ENCODE measurements at places on chromosomes 11 and 22.

DNA sequence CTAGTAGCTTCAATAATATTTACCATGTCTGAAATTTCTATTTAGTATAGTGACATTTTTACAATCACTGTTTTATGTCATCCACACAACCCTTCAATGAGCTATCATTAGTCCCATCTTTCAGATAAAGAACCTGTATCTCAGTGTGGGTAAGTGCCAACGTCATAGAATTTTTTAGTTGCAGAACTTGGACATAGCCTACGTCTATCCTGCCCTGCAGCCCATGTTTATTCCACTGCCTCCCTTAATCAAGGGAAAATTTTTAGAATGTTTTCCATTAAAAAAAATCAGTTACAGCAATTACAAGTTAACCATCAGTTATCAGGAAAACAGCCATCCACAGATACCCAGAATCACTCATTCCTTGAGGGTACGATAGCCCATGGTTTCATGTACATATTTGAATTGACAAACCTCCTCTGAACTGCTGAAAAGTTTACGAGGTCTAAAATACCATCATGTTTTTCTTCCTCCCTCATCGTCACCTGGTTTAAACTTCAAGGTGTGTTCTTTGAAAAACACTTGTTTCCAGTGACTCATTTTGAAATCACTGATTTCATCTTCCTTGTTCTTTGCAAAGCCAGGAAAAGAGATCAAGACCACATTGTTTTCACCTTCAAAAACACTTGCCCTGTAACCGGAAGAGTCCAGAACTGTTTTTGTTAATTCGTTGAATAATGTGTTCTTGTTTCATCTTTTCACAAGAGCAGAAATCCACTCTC, 100.9 kb downstream of the FAM76B start:
- no peak for DNase-seq

- peak; percentile 13 for DNase-seq
These were observed 18.7 kb upstream of the SCGB1D1 start for GRCh38 chr11:62171261-62171723.

DNA sequence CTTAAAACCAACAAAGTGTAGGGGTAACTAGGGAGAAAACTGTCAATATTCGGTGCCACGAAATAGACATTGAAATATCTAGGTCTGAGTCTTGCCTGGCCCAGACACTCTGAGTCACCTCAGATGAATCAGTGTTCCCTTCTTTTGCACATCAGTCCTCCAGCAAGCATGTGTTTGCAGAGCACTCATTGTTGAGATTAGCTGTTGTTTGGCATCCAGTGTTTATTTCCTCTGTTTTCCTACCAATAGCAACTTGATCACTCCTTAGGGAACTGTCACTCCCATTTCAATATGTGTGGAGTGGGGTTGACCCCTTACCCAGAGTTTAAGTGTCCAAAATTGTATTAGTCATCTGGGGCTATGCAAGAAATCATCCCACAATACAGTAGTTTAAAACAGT, 4.7 kb upstream of the ASCC2 start:
- DNase-seq = peak; percentile 75

DNA sequence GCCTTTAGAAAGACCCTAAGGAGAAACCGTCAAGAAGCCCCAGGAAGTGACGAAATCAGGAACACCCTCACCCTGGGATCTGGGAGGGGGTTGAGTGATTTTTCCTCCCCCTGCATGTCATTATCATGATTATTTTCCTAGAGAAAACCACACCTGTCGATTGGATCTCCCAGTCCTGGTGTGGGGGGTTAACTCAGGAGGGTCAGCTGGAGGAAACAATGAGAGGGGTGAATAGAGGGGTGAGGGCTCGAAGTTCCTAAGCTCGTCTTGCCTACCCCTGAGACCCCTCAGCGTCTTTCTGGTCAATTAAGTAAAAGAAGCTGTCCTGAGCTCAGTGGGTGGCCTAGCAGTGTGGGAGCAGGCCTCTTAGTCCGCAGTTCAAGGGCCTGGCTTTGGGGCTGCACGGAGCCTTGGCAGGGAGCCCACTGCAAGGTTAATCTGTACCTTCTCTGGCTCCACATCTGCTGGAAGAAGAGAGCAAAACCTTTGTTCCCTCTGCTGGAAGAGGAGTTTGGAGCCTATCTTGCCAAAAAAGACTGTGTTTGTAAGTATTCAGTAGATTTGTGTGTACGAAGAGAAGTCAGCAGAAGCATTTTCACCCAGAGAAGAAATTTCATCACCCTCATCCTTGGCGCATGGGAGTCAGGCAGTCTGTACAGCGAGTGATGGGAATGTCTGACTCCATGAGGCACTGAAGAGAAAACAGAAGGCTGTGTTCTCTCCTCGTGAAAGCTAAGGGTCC, 34.2 kb upstream of the FTH1 start:
- DNase-seq = no peak

DNA sequence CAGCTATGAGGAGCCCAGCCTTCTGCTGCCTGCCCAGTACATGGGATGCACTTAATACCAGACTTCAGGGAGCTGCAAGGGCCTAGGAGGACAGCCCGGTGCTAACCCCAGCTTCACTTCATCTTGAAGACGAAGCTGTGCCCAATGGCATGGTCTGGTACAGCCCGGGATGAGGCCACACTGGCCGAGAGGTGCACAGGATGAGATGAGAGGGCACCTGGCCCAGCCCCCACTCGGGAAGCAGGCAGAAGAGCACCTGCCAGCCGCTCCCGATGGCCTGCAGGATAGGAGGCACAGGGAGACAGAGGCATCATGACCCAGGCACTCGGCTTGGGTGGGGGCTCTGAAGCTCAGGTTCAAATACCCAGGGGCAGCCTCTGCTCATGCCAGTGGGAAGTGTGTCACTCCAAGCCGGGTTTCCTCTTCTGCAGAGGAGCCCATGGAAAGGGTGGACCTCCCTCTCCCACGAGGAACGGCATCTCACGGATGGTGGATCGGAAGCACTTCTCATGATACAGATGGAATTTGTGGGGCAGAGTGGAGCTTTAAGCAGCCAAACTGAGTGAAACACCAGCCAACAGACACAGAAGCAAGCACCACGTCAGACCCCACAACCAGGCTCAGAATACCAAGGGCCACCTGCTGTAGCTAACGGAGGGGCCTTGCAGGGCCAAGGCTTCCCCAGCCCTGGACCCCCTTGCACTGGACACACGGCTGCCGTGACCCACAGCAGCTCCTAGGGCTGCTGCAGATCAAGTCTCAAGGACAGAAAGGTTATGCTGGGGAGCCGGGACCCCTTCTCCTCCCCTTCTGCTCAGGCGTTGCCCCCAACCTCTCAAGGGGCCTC, 875.2 kb downstream of the BRD1 start:
- no peak for DNase-seq

DNA sequence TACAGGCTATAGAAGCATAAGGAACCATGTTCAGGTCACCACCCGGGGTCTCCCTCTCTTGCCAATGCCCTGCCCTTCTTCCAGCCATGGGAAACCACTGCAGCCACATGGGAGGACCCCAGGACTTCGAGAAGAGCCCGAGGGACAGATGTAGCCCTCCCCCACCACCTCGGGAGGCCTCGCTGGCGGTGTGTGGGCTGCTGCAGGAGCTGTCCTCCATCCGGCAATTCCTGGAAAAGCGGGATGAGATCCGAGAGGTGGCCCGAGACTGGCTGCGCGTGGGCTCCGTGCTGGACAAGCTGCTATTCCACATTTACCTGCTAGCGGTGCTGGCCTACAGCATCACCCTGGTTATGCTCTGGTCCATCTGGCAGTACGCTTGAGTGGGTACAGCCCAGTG, 14.5 kb downstream of the HTR3A start:
- DNase-seq = no peak

GRCh38 chr11:68312117-68312779, at the start of gene LRP5:
TSS of gene LRP5 (plus strand) at chr11:68312591. CDS start at chr11:68312715, 124 bp downstream.
- DNase-seq = no peak

- DNase-seq = no peak
These were observed 1.0 kb downstream of the ZBTB16 start for GRCh38 chr11:114060392-114061047.

DNA sequence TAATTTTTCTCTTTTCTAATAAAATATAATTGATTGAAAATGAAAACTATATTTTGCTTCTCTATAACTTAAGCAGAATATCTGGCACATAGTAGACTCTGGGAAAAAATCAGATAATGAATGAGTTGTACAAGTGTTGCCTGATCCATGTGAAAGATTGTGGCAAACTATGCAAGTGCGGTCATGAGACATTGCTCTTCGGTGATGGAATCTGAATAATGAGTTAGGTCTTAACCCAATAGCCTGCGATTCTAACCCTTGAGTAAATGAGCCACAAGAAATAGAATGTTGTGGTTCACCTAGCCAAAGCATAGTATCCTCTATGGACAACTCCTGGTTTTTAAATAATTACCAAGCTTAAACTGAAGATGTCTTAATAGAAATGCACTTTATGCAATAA, 333.7 kb upstream of the LUZP2 start:
- DNase-seq = no peak

GRCh38 chr11:10049756-10050155, 244.3 kb downstream of the SBF2 start:
- DNase-seq = no peak

DNA sequence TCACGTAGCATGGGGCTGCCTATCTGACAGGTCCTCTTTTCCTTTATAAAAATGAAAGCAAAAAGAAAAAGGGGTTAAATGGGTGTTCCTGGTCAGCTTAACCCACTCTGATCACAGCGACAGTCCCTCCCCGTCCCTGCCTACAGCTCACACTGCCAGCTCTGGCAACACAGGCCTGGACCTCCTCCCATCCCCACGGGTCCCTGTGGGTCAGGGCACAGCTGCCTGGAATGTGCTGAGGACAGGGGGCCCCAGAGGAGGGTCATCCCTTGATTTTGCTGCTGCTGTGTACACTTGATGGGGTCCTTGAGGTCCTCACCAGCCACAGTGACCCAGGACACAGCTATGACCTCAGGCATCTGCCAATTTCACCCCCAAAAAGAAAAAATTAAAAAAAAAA, 29.6 kb upstream of the CYP2D6 start:
- no peak for DNase-seq
